Thoracic aorta (tissue), 2 donors: ENCODE measurements at places on chromosomes 4 and X.

GRCh38 chr4:145719752-145720624, 40.0 kb downstream of the C4orf51 start:
- DNase-seq = no peak

DNA sequence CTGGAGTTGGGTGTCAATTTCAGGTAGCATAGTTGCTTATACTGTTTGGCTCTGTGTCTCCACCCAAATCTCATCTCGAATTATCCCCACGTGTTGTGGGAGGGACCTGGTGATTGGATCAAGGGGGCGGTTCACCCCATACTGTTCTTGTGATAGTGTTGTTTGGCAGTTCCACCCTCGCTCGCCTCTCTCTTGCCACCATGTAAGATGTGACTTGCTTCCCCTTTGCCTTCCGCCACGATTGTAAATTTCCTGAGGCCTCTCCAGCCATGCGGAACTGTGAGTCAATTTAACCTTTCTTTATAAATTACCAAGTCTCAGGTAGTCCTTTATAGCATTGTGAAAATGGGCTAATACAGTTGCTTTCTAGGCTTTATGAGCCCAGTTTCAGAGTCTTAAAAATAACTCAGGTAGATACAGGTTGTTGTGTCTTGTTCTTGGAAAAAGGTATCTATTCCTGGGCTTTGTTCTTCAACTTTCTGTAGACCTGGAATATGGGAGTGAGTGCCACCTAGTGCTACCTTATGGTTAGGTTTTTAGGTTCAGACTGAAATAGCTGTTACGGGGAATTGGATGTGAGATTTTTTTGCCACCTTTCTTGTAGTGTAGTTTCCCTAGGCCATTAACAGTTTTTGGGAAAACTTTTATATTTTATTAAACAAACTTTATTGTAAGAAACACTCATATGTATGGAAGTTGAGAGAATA, 15.6 kb downstream of the PGK1 start:
- DNase-seq = no peak

GRCh38 chrX:44025555-44025954, 52.4 kb upstream of the NDP start:
- DNase-seq = no peak

DNA sequence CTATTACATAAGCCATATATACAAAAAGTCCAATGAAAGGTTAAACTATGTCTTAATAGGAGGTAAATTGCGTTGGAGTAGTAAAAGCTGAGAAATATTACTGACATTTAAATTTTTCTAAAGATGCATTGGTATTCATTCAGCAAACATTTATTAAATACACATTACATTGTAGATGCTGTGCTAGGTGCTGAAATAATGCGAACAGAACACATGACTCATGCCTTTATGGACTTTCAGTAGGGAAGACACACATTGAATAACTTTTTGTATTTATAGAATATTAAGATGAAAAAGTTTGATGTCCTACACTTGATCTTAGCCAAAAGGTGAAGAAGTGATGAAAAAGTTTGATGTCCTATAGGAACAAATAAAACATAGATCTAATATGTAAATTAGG, 871.1 kb upstream of the SLIT2 start:
- no peak for DNase-seq

DNA sequence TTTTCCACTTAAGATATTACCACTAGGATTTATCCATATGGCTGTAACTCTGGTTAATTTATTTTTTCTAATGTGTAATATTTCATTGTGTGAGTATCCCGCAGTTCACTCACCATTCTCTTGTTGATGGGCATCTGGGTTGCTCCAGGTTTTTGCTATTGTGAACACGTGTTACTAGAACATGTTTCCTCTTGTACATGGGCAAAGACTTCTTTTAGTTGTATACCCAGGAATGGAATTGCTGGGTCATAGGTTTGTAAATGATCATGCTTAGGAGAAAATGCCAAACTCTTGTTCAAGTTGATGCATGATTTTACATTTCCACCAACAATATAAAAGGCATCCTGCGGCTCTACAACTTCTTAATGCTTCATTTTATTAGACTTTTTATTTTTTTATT, 26.8 kb downstream of the SYNPO2 start:
- no peak for DNase-seq

DNA sequence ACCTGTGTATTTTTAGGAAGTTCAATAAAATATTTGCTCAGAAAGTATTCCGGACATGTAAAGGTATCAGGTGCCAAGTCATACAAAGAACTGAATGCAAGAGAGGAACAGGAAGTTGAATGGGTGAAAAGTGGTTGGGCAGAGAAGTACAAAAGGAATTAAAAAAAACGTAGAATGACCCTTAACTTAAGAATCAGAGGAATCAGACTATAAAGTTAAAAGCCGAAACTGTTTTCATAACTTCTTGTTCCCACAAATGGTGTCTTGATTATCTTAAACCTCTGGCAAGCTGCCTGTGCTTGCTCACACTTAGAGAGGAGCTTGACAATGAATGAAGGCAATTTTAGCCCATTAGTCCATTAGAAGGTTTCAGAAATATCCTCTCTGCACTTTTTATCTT, 81.6 kb upstream of the HHIP start:
- no peak for DNase-seq

DNA sequence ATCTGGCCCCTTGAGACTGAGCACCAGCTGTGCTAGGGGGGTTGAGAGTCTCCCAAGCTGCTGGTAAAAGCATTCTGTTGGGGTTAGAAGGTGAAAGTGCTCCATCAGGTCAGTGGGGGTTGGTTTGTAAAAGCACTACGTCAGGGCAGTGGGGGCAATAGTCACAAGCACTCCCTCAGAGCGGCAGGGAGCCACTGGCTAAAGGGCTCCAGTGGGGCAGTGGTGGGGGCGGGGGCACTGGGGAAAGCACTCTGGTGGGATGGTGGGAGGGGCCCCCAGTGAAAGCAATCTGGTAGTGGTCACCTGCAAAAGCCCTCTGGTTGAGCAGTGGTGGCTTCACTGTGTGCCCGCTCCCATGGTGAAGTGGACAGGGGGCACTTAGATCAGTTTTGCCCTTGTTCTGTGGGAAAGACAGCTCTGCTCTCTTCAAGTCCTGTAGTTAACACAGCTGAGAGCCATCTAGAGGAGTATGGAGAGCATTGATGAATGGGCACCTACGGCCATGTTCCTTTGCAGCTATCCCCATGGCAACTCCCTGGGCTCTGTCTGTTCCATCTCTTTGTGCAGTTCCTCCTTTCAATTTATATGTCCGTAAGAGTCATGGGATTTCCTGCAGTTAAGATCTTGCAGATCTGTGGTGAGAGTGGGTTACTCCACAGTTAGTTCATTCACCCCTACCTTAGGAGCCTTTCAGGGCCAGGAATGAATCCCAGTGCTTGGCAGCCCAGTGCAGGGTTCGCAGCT, 106.4 kb downstream of the SH3BGRL start:
- no peak for DNase-seq

GRCh38 chr4:32562010-32562409, 1841.8 kb downstream of the PCDH7 start:
- DNase-seq = no peak

- DNase-seq = no peak
Observed at GRCh38 chrX:147069926-147070325, 255.4 kb upstream of the CXorf51A start.

GRCh38 chr4:56804551-56804950, 16.9 kb downstream of the SPINK2 start:
- no peak for DNase-seq

- DNase-seq = no peak
Observed at GRCh38 chr4:79044141-79044659, 105.0 kb upstream of the PAQR3 start.

DNA sequence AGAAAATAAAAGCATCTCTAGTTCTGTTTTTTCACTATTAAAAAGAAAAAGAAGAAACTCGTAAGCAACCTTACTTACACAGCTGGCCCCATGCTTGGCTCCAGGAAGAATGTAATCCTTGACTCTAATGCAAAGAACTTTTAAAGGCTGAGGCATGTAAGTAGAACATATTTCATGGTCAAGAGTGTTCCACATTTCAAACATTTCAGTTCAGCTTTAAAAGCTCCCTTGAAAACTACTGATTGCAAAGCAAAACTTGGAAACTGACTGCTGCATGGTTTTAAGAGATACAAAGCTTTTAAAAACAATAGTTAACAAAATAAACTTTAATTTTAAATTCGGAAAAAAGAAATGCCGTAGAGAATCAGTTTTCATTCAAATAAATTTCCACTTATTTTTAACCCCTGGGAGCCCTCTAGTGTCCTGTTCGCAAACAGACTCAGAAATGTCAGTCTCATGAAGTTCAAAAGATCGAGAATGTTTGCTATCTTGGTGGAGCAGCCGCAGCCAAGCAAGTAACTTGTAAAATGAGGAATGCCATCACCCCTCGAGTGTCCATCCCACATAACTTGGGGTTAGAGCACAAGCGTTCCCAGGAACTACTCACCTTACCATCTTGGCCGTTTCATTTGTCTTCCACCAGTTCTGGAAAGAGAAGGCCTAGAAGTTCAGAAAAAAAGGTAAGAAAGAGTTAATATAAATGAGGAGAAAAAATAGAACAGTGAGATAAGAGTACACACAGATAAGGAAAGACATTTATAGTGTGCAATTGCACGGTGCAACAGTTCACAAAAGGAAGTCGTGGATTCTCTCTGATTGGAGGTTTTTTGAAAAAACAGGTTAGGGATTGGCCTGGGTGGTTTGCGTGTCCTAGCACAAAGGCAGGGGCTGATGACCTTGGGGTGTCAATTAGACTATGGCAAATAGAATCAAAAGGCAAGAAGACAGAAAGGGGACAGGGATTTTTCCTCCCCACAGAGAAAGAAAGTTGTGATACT, at the start of gene GASK1B:
TSS of gene GASK1B (minus strand) at position 765 of the 998 bp plus-strand sequence. CDS start 1,650 bp downstream, outside the sequence.
- DNase-seq = no peak

DNA sequence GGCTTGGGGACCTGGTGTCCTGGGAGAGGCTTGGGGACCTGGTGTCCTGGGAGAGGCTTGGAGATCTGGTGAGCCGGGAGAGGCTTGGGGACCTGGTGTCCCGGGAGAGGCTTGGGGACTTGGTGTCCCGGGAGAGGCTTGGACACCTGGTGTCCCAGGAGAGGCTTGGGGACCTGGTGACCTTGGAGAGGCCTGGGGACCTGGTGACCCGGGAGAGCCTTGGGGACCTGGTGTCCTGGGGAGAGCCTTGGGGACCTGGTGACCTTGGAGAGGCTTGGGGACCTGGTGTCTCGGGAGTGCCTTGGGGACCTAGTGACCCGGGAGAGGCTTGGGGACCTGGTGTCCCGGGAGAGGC, 12.6 kb downstream of the SHOX start:
- DNase-seq = no peak

GRCh38 chr4:62571494-62571893, 1371.4 kb downstream of the ADGRL3 start:
- no peak for DNase-seq

DNA sequence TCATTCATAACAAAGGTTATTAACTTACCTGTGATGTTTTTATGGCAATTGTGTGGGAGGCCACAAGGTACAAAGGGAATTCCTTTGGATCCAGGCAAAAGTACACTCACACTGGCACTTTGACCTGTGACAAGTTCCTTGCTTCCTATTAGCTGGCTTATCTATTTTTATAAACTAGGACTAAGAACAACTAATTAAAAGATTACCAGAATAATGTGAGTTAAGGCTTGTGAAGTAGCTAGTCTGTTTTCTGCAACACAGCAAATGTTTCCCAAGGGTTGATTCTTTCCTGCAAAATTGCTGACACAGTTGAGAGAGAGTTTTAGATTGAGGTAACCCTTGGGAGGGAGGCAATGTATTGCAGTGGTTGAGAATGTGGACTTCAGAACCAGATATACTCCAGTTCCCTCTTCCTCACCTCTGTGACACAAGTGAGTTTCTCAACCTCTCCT, 107.9 kb downstream of the CPEB2 start:
- DNase-seq = no peak

DNA sequence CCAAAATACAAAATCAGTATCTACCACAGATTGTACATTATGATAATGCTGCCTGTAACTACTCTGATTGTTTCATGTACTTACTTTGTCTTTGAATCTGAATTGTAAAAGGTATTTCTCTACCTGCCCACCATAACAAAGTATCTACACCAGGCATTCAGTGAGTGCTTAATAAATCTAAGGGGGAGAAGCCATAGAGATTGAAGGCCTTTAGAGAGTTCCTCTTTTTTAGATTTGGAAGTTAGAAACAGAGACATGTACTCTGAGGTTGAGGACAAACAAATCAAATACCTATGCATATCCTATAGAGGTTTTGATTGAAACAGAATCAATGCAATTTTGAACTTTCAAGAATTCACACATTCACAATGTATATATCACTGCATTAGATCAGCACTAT, 42.7 kb downstream of the SAT1 start:
- no peak for DNase-seq

GRCh38 chrX:2559124-2559523, 58.3 kb upstream of the DHRSX start:
- no peak for DNase-seq

GRCh38 chrX:47523713-47524166, 37.3 kb upstream of the ARAF start:
- DNase-seq = no peak

DNA sequence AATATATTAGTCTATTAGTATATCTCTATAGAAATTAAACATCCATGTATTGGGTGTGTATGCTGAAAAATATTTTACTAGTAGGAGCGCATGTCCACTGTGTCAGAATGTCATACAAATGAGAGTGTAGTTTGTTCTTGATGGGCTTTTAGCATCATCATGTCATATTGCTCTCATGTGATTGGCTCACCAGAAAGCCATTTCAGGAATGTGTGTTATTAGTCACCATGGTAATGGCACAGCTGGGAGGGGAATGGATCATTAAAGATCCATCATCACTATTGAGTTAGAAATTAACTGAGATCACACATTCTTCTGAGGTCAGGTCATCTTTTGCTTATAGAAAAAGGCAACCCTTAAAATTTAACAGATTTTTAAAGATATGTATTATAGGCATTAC, 77.3 kb downstream of the PHEX start:
- DNase-seq = no peak

DNA sequence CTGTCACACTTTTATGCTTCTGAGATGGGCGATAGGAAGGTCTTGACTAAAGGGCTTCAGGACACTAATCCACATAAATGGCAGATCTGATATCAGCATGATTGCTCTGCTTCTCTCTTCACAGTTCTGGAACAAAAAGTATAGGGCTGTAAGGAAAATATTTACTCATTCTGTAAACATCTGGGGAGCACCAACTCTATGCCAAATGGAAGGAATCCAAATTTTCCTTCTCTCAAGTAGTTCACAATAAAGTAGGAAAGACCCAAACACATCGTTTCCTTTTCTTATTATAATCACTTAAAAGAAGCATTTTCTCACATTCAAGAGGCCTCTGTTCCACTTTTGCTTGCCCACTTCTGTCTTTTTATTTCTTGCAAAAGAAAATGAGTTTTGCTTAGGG, 45.9 kb upstream of the F9 start:
- DNase-seq = no peak

DNA sequence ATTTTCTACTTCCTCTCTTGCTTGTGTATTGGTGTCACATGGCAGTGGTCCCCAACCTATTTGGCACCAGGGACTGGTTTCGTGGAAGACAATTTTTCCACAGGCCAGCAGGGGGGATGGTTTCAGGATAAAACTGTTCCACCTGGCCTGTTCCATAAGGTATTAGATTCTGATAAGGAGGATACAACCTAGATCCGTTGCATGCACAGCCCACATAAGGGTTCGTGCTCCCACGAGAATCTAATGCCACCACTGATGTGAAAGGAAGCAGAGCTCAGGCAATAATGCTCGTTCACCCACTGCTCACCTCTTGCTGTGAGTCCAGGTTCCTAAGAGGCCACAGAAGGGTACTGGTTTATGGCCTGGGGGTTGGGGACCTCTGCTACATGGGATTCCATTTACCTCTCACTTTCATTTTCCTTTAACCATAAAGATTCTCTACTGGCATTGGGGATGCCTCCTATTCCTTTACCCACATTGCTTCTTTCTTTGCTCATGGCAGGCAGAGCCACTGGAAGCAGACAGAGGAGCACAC, 38.1 kb downstream of the SEC31A start:
- DNase-seq = no peak
